NCI-H748 treated with DMSO at 0.1 percent for 48 hours (cell line): ENCODE measurements at places on chromosomes 7 and 10.

DNA sequence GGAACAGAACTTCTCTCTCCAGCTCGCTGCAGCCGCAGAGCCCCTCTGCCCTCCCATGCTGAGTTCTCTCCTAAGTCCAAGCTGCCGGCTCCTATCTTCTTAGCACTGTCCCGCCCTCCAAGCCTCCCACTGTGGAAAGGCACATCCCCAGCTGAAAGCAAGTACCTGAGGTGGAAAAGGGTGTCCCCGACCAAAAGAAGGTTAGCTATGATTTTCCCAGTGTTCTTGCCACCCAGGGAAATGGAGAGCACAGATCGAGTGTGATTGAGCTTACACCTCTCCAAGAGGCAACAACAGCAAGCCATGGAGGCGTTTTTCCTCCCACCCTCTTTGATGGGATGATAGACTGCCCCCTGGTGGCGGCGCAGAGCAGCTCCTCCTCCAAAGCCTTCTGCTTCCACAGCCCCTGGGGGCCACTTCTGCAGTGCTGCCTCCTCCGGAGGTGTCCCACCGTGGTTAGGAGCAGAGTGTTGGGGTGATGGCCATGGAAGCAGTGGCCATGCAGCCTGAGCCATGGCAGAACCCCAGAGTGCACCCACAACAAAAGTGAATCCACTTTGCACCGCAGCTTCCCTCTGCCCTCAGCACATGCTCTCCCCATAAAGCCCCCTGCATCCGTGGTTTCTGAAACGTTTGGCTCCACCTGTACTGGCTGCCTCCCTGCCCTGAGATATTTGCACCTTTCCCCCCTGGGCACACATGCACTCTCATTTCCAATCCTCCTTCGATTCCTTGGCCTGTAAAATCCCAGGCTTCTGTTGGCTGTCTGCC lies 143.1 kb upstream of the STK17A start:
- DNase-seq, result peak; percentile 37

DNA sequence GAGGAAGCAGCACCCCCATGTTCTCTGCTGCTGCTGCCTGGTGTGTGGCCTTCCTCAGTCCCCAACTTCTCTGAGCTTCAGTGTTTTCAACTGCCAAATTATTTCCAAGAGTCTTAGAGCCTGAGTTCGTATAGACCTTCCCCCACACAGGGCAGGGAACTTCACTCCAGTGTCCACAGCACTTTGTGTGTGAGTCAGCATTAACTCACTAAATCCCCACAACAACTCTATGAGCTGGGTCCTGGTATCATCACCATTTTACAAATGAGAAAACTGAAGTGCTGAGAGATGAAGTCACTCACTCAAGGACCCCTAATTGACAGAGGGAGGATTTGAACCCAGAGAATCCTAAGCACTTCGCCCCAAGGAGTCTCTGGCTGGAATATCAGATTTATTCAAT lies 48.3 kb downstream of the ADCYAP1R1 start:
- no peak for DNase-seq

DNA sequence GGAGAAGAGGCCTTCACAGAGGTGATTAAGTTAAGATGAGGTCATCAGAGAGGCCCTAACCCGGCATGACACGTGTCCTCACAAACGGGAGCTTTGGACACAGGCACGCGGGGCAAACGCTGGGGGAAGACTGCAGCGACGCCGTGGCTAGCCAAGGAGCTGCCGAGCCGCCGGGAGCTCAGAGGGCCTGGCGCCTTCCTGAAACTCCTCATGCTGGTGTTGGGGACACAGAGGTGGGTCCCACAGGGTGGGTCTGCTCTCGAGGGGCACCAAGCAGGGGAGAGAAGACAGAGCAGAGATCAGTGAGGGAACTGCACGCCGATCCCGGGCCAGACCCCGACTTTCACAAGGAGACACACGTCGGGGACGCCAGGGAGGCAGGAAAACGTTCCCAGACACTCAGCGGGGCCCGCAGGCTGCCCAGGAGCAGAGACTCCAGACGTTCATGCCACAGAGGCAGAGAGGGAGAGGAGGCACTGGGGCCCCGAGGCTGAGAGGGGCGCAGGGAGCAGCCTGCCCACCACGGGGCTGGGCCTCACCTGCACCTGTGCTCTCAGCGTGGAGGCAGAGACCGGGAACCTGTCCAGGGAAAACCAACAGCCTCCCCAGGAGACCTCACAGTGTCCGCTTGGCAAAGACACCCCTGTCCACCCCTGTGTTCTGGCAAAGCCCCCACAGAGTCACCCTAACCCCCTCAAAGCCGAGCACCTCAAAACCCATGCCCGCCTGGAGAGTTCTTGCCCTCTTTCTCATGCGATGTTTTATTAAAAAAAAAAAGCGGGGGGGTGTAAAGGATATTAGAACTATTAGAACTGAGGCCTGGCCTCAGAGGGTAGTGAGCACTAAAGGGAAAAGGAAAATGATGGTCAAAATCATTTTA lies 103.8 kb downstream of the PDGFA start:
- no peak for DNase-seq

DNA sequence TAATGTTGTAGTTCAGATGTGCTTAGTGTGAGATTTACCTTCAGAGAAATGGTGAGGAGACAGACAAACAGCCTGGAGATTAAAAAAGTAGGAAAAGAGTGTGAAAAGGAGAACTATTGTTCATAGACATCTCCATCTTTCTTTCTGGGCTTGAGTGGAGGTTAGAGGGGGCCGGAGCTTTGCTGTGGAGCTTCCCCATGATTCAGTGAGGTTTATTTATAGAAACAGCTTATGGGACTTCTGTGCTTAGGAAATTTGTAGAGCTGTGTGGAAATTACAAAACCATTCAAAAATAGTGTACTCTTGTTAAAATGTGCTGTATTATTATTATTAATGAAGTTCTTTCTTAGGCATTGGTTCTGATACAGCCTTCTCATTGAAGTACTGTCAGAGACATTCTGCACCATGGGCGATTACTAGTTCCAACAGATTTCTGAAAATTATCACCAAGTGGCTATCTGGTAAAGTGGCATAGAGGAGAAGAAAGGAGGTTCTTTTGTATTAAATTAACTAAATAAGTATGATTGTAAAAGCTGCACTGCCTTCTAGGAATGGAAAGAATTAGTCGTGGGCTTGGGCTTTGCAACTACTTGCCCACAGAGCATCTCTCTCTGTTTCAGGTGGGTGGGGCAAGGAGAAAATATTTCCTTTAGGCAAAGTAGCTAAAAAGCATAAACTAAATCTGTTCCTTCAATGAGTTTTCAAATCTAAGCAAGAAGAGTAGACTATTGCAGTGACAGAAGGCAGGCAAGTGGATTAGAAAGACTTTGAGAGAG lies 8.7 kb upstream of the TCAF1 start:
- DNase-seq, result no peak

DNA sequence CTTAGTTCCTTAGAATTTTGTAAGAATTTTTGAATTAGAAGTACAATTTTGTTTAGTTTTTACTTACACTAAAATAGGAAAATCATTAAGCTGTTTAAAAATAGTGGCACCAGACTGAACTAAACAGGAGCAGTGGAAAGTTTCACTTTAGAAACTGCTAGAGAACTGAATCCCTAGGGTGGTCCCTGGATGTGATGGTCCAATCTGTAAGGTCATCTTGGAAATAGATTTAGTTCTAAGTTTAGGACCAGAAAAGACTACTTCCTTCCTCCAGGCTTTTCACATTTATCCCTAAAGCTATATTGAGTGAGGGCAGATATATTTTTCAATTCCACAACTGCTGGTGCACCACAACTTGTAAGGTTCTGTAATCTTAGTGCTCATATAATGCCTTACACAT lies 19.0 kb downstream of the RPA3 start:
- DNase-seq, result no peak

GRCh38 chr10:62437696-62438095 lies 63.5 kb downstream of the ZNF365 start:
- peak; percentile 17 for DNase-seq

- no peak for DNase-seq
These were observed 471.3 kb upstream of the AUTS2 start for GRCh38 chr7:69126896-69127479.

DNA sequence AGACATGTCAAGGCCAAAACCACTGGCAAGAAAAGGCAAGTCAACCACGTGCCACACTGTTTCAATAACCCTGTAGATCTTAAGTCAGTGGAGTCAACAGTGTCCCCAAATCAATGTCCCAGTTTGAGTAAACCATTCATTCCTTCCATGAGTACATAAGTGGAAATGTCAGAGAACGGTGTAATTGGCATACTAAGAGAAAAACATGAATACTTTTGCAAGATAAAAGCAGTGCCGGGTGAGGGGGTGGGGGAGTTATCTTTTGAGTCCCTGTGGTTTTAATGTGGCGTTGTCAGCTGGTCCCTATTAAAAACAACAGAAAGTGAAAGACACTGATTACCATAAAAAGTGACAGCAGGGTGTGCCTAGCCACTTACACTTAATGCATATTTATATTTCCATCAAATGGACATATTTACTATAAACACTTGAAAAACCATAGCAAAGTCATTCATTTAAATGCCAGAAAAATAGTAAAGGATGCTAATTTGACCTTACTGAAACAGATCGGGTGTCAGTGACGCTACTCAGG lies 37.8 kb downstream of the RSU1 start:
- DNase-seq, result no peak

DNA sequence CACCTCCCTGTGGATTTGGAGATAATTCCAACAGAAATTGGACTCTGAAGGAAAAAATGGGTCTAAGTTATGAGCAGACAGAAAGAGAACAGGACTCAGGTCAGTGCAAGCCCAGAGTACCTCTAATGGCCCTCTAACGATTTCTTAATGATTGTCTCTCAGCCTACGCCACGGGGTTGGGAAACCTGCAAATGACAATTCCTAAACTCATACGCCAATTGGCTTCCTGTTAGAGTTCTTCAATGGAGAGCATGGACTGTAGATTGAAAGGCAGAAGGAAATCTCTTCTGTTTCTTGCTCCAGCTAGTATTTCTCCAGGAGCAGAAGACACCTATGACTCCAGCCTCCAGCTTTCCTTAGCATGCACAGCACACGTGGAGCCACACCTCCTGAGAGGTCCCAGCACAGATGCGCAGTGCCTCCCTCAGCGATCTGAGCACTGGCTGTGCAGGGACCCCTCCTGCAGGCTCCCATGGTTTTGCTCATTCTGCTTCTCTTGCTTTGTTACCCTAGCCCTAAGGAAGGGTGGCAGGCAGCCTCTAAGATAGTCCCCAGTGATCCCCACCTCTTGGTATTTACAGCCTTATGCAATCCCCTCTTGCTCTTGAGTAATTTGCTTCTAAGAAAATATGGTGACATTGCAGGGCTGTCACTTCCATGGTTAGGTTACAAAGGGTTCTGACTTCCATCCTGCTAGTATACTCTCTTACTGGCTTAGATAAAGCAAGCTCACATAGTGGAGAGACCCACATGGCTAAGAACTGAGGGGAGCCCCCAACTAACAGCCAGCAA lies 30.1 kb downstream of the DENND11 start:
- DNase-seq, result no peak

DNA sequence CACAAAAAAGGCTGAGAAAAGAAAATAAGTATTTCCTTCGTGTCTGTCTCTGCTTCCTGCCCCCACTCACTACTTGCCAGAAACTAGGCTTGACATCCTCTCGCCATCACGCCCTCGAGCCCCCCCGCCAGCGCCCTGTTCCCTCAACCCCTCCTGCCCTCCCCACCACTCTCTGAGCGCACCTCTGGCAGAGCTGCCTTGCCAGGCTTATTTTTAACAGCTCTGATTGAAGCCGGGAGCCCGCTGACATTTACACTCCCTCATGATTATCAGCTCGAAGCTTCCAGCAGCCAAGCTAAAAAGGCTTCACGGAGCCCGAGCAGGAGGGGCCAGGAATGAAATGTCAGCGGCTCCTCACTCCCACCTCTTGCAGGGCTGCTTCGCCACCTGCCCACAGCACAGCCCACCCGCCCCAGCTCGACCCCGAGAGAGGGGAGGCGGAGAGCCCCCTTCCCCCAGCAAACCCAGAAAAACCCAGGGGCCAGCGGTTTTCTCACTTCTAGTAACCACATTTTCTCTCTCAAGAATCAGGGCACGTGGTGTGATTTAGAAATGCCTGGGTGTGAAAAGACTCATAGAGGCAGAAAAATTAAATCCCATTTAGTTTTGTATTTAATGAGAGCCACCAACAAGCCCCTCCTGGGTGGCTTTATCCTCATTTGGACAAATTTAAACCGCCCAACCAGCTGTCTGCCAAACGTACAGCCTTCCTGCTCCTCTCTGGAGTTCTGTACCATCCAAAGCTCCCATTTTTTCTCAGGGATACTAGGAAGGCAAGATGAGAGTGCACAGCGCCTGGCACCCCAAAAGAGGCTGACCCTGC lies 89.3 kb downstream of the SLIT1 start:
- no peak for DNase-seq

GRCh38 chr10:76352300-76352699 lies 920.9 kb downstream of the LRMDA start:
- no peak for DNase-seq

DNA sequence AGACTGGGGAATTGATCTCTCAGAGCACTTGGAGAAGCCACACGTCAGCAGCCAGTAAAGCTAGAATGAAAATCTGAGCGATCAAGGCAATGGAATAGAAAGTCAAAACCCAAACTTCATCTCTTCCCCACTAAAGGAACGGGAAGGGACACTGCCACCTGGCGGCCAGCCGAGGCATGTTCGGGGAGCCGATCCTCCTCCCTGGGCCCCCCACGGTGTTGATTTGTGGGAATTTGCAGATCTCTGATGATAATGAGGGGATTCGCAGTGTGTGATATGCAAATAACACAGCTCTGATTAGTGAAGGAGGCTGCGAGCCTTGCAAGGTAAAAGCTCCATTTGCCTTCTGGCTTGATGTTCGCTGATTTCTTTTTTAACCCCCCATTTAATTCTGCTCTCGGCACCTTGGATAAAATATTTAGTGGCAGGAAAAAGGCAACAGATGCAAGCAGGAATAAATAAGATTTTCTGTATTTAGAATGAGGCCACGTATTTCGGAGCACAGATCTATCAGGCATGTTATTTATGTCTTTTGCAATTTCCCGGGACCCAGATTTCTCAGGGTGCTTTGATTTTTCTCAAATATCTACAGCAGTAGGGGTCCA lies 258.6 kb downstream of the PAXIP1 start:
- DNase-seq, result peak; percentile 10

GRCh38 chr10:61120805-61121204 lies 176.8 kb upstream of the RHOBTB1 start:
- DNase-seq, result no peak

GRCh38 chr10:131723297-131724168 lies 177.3 kb upstream of the PPP2R2D start:
- DNase-seq, result no peak

DNA sequence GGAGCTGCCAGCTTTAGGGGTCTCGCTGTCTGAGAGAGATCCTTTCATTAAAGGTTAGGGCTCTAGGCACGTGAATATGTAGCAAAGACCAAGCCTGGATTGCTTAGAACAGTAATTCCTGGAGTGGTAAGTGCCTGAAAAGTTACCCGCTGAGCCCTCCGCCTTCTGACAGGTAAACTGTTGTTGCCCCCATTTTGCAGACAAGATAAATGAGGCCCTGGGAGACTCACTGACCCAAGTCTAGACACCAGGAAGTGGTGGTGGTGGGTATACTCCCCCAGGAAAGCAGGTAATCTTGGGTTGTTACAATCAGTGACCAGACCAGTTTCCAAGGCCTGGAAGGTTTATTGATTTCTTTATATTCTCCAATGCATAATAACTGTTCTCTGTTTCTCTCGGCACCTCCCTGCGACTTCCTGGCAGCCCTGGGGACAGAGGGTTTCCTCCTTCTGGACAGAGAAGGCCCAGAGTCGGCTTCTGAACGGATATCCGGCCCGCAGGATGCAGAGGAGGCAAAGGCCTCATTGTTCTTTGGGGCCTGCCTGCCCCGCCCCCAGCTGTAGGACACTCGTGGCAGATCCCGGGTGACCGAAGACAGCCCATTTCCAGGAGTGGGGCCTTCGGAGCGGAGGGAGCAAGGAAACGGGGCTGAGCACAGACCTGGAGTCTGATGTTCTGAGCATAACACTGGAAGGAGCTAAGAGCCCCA lies 1.3 kb upstream of the GRK5 start:
- no peak for DNase-seq
